ENCODE measurements at places on chromosomes 2 and 18.
A peak's percentile ranks its signal among the peaks of the same experiment; 100 is the strongest.

DNA sequence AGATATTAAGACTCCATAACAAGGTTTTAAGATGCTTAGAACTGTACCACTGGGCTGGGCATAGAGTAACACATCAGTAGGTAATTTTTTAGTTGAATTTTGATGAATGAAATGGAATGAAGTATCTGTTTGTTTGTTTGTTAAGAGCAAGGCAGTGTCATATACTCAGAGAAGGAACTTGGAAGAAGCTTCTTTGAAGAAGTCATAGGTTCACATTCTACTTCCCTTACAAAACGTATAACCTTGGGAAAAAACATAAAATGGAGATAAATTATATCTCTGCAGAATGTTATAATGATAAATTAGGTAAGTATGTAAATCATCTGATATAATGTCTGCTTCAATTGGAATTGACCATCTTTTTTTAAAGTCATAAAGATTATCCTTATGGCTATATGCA is 122.1 kb upstream of the SLC39A10 start:
- no peak for DNase-seq

- DNase-seq, result no peak
Measured at GRCh38 chr2:172114579-172114978, 11.9 kb upstream of the DLX2 start.

GRCh38 chr2:159982270-159982669 is 80.1 kb downstream of the PLA2R1 start:
- DNase-seq, result peak; percentile 25

DNA sequence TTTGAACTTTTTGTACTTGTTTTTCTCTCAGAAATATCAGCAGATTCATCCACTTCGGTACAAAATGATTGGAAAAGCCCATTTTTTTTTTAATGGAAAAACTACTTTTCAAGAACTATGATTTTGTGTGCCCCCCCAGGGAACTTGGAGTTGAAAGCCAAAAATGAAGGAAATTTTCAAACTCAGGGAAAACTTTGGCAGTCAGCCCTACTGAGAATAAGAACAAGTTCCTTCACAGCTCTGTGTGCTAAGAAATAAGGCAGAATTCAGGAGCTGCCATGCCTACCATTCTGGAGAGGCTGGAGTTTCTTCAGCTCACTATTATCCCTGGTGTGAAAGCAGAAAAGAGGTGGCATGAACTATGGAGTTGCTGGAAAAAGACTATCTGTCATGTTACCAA is 226.0 kb upstream of the SLC35G4 start:
- no peak for DNase-seq

DNA sequence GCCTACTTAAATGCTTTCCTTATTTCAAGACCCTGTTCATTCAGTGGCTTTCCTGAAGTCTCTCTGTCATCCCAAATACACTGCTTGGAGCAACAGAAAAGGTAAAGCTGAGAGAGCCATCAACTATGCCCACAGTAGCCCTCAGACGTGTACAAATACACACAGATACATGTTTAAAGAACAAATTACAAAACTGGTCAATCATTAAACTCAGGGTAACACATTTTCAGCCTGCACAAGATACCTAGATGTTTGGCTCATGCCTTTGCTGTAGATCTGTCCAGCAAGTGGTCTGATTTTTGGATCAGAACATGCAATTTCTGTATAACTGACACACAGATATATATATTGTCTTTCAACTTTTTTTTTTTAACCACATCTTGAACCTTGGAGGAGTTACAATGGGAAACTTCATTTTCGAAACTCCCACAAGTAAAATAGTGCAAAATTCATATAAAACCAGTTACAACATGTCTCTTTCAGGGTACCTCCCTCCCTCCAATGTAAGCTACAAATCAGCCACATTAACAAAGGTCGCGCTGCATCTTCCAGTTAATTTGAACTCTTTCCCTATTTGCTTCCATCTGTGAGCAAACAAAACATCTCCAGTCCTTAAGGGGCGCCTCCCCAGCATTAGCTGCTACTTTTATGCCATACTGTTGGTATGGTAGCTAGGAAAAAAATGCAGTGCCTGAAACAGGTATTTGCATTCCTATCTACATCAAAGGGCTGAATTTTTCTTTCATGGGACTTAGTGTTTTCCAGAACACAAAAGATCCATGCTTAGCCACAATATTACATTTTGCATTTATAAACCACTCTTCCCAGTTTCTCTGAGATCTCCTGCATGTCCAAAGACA is 311.9 kb downstream of the NRXN1 start:
- no peak for DNase-seq

- DNase-seq, result no peak
Measured at GRCh38 chr2:157362627-157363026, 37.0 kb upstream of the ERMN start.

GRCh38 chr18:2417861-2418610 is 153.3 kb downstream of the METTL4 start:
- no peak for DNase-seq

DNA sequence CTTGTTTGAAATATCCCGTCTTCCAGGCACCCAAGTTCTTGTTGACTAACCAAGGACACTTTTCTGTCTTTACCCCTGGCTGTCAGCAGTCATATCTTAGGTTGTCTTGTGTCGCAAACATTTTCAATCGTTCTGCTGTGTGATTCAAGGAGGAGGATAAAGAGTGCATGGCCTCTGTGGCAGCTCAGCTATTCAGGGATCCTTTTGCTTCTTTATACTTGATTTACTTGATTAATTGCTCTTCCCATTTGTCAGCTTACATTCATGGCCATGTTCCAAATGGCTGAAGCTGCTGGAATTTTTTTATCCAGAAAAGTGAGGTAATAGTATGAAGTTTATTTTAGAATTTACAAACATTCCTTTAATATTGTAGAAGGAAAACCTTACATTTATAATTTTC is 97.3 kb upstream of the FZD5 start:
- no peak for DNase-seq

GRCh38 chr18:58796220-58796619 is 68.5 kb upstream of the ZNF532 start:
- no peak for DNase-seq

GRCh38 chr2:71531522-71532047 is 78.2 kb downstream of the DYSF start:
- no peak for DNase-seq

Data from fibroblast of gingiva (primary cell).